Right atrium auricular region (tissue), 2 donors: ENCODE measurements at places on chromosomes 7 and 10.

GRCh38 chr7:30929686-30930085 lies 18.0 kb downstream of the AQP1 start:
- no peak overlapping the region for H3K4me3 ChIP-seq
- DNase-seq: no peak
- H3K27ac ChIP-seq: no peak overlapping the region
- no peaks in the 10 kb centered on the region for H3K4me1 ChIP-seq
- H3K36me3 ChIP-seq: peaks cover 9% of the 10 kb centered on the region

- peaks cover 26% of the 10 kb centered on the region for H3K4me1 ChIP-seq
- H3K27me3 ChIP-seq: no peaks in the 10 kb centered on the region
- DNase-seq: no peak
These were observed 130.0 kb downstream of the TES start for GRCh38 chr7:116340201-116340847.

DNA sequence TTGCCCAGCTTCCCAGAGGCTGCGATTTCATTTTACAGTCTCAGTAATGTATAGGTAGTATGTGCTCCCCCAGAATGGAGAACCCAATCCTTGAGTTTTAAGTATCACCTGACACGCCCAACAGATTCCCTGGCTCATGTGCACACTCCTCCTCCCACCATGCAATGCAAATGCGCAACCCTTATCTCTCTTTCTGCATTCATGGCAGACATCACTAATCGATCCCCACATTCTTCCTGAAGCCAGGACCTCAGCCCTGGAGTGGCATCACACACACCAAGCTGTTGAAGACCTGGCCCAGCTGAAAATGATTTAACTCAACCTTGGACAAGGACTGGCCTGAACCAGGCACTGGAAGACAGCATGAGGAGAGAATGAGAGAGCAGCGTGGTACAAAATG lies 68.4 kb downstream of the ZRANB1 start:
- peaks cover 5% of the 10 kb centered on the region for H3K36me3 ChIP-seq
- H3K4me3 ChIP-seq: no peak overlapping the region
- H3K27me3 ChIP-seq: no peaks in the 10 kb centered on the region
- DNase-seq: no peak

DNA sequence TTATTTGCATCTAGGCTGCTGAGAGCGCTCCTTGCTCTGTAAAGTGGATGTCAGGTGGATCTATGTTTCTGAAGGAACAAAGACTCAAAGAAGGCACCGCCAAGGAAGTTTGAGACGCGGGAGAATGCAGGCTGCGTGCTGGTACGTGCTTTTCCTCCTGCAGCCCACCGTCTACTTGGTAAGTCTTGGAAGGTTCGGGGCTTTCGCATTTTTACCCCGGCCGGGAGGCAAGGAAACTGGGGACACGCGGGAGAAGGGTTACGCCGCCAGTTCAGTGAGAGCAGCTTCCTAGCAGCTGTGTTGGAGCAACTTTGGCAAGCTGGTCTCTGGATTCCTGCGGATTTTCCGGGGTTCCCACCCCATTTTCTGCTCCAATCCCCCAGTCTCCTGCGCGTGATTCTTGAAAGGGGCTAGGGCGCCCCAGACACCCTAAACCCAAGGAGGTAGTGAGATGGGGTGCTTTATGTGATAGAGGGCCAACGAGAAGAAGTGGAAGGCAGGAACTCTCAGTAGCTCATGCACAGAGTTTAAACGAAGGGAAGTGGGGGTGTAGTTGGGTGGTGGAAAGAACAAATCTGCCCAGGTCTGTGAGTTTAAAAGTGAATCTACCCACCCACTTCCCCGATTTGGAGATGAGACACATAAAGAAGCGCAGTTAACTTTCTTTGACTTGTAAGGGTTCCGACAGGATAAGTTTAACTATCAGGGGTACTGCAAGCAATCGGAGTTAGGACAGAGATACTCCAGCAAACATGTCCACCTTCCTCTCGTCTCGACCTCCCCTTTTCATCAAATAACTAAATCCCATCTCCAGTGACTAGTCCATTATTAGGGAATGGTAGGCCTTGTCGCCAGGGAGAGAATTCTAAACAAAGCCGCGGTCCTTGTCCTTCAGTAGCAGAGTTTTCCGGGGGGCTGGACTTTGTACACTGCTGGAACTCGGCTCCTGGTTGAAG lies 2.5 kb downstream of the NXPH1 start:
- DNase-seq: no peak
- no peak overlapping the region for H3K27ac ChIP-seq
- no peak overlapping the region for H3K4me3 ChIP-seq
- H3K27me3 ChIP-seq: peaks cover 22% of the 10 kb centered on the region
- H3K36me3 ChIP-seq: no peaks in the 10 kb centered on the region
- no peaks in the 10 kb centered on the region for H3K4me1 ChIP-seq

GRCh38 chr10:49303711-49304110 lies 4.7 kb downstream of the C10orf71 start:
- H3K4me3 ChIP-seq: no peak overlapping the region
- H3K27me3 ChIP-seq: no peaks in the 10 kb centered on the region
- H3K4me1 ChIP-seq: peaks cover 43% of the 10 kb centered on the region
- H3K27ac ChIP-seq: peak overlapping the region; percentile 90
- no peak for DNase-seq

DNA sequence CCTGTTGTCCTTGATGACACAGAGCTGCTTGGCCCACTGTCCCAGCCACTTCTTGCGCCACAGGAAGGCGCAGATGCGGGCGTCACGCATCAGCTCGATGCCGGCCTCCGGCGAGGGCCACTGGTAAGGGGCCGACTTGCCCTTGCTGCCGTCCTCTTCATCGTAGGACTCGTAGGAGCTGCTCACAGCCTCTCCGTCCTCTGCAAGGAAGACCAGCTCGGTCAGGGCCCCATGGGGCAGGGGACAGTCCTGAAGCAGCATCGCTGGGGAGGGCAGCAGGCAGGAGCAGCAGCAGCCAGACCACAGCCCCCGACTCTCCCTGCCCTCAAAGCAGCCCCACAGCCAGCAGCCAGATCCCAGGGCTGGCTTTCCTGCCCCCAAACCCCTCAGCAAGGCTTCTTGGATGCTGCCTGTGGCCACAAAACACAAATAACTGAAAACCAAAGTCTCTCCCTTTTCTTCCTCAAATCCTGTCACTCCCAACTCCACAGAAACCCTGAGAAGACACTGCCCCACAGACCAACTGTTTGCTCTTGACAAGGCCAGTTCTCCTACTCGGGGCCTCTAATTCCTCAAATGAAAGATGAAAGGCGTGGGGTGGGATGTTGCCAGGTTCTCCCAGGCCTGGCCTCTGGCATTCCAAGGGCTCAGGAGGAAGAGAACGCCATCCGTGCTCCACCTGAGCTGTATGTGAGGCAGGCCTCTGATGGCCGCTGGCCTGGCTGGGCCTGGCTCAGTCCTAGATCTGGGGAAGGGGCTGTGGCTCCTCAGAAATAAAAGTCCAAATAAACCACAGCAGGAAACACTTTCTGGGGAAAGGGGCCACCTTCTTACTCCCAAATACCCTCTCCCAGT lies 76.7 kb downstream of the VWA2 start:
- H3K27me3 ChIP-seq: no peaks in the 10 kb centered on the region
- no peaks in the 10 kb centered on the region for H3K4me1 ChIP-seq
- no peak overlapping the region for H3K4me3 ChIP-seq
- DNase-seq: no peak
- no peak overlapping the region for H3K27ac ChIP-seq

GRCh38 chr7:22445853-22446252 lies 54.1 kb downstream of the STEAP1B start:
- no peaks in the 10 kb centered on the region for H3K27me3 ChIP-seq
- H3K4me3 ChIP-seq: no peak overlapping the region
- H3K36me3 ChIP-seq: no peaks in the 10 kb centered on the region
- peak overlapping the region; percentile 52 for H3K27ac ChIP-seq
- no peak for DNase-seq

GRCh38 chr7:26186364-26187311 lies 13.9 kb downstream of the HNRNPA2B1 start:
- no peak overlapping the region for H3K27ac ChIP-seq
- no peak overlapping the region for H3K4me3 ChIP-seq
- H3K27me3 ChIP-seq: no peaks in the 10 kb centered on the region
- H3K4me1 ChIP-seq: no peaks in the 10 kb centered on the region
- peaks cover 56% of the 10 kb centered on the region for H3K36me3 ChIP-seq

DNA sequence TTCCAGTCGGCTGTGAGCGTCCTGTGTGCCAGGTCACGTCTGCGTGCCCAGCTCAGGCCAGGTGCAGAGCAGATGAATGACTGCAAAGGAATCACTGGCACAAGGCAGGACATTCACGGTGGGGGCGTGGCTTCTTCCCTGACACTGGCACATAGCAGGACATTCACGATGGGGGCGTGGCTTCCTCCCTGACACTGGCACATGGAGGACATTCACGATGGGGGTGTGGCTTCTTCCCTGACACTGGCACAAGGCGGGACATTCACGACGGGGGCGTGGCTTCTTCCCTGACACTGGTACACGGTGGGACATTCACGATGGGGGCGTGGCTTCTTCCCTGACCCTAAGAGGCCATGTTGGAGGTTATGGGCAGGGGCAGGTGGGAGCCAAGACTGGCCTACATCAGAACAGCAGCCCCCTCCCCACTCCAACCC lies 64.3 kb downstream of the MYL10 start:
- no peaks in the 10 kb centered on the region for H3K36me3 ChIP-seq
- no peak overlapping the region for H3K27ac ChIP-seq
- DNase-seq: no peak

DNA sequence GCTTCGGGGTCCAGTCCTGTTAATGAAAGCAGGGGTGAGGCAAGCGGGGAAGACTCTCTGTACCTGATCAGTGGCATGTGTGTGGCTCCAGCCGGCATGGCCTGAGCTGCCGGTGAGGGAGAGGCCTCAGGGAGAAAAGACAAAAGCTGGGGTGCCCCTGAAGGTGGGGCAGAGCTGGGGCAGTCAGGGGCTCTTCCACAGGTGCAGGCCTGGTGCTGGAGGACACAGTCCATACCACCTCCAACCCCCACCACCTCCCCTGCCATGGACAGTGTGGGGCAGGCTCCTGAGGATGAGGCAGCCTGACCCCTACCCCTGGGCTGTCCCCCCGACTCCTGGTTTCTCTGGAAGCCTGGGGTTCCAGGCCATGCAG lies 129.5 kb downstream of the LHPP start:
- no peaks in the 10 kb centered on the region for H3K36me3 ChIP-seq
- no peak overlapping the region for H3K4me3 ChIP-seq
- H3K4me1 ChIP-seq: no peaks in the 10 kb centered on the region

DNA sequence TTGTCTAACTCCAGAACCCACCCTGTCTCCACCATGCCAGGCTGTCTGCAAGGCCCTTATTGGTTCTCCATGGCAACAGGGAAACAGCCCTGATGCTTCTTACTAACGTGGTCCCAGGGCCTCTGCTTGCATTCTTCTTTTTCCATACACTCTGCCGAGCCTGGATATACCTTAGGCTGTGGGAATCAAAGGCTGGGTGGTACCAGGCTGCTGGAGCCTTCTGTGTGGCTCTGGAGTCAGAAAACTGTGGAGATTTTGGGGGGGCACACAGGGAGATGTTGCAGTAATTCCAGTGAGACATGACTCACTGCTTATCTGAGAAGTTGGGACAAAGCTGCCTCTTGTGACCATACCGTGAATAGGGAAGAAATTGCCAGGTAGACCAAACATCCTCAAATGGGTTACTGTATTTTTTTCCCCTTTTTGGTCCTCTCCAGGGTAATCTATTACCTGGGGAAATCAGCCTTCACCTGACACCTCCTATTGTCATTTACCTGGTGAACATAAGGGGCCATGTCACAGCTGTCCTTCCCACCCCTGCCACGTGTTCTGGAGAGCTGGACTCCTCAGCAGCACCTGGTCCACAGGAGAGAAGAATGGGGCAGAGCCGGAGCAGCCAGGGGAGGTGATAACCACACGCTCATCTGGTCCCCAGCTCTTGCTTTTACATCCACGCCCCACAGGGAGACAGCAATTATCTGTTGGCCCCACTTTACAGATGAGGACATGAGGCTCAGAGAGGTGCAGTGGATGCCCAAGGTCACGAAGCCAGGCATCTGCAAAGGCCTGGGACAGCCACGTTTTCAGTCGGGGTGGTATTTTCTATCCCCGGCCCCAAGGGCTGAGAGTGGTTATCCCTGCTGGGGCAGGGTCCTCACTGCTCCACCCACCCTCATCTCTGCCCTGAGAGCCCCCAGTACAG lies 4.6 kb downstream of the CHST3 start:
- DNase-seq: no peak
- no peak overlapping the region for H3K4me3 ChIP-seq
- no peaks in the 10 kb centered on the region for H3K36me3 ChIP-seq
- no peaks in the 10 kb centered on the region for H3K27me3 ChIP-seq
- H3K27ac ChIP-seq: peak overlapping the region; percentile 75

GRCh38 chr7:121366852-121367431 lies 29.2 kb downstream of the FAM3C start:
- H3K27ac ChIP-seq: no peak overlapping the region
- H3K27me3 ChIP-seq: no peaks in the 10 kb centered on the region
- H3K4me3 ChIP-seq: no peak overlapping the region
- H3K4me1 ChIP-seq: no peaks in the 10 kb centered on the region
- DNase-seq: no peak
- no peaks in the 10 kb centered on the region for H3K36me3 ChIP-seq

GRCh38 chr7:130721486-130722277 lies 12.3 kb downstream of the KLF14 start:
- peak; percentile 81 for DNase-seq
- H3K4me1 ChIP-seq: no peaks in the 10 kb centered on the region
- H3K27ac ChIP-seq: no peak overlapping the region
- H3K4me3 ChIP-seq: no peak overlapping the region

- H3K36me3 ChIP-seq: no peaks in the 10 kb centered on the region
- no peak for DNase-seq
- H3K4me3 ChIP-seq: no peak overlapping the region
- H3K27me3 ChIP-seq: no peaks in the 10 kb centered on the region
- H3K4me1 ChIP-seq: no peaks in the 10 kb centered on the region
- H3K27ac ChIP-seq: no peak overlapping the region
These were observed 42.8 kb downstream of the GLI3 start for GRCh38 chr7:42194238-42194637.

DNA sequence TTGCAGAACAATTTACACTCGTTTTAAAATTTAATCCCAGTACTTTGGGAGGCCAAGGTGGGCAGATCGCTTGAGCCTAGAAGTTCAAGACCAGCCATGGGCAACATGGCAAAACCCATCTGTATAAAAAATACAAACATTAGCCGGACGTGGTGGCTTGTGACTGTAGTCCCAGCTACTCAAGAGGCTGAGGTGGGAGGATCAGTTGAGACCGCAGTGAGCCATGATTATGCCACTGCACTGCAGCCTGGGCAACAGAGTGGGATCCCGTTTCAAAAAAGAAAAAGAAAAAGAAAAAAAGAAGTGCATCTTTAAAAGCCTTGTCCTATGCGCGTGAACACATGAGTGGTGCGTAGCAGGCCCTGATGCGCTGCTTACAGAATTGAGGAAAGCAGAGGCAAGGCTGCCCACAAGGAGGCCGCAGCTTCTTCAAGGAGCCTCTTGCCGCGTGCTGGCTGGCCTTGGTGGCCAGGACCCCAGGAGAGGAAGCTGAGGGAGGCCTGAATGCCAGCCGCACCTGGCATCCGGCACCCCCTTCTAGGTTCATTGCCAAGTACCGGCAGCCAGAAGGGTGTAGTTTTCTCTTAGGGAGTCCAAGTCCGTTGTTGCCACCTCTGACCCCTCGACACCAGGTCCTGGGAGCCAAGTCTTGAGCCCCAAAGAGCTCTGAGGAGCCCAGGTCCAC lies 124.5 kb downstream of the UBE2H start:
- no peaks in the 10 kb centered on the region for H3K36me3 ChIP-seq
- H3K27ac ChIP-seq: no peak overlapping the region
- H3K4me1 ChIP-seq: no peaks in the 10 kb centered on the region
- H3K4me3 ChIP-seq: no peak overlapping the region
- no peak for DNase-seq
- H3K27me3 ChIP-seq: no peaks in the 10 kb centered on the region
